Mesothelial cell of epicardium (in vitro differentiated cells): ENCODE measurements at places on chromosomes 3 and 15. TPM values are rescaled to one million over a fixed set of nuclear protein-coding genes. Genes with fewer than 3 reads are reported as not detected.

Gene SETD2
- total RNA-seq = 68.1 to 73.1 TPM (median 68.8 TPM) in 3 replicates

Gene CAMKV
- total RNA-seq = 0.14 to 0.58 TPM in 2 of 3 replicates, not detected in the other

Gene GOLGA8F
- 0.05 TPM in 1 of 3 replicates, not detected in the others for total RNA-seq

Gene GOLGA8A
- 381 to 396 TPM (median 383 TPM) in 3 replicates for total RNA-seq

Gene CASR
- 0.02 TPM in 2 of 3 replicates, not detected in the other for total RNA-seq

Gene ZNF774
- total RNA-seq = 7.4 to 10.0 TPM (median 8.0 TPM) in 3 replicates

Gene CYP19A1
- not detected in 3 replicates for total RNA-seq

Gene RBM15B
- 68.3 to 68.8 TPM (median 68.7 TPM) in 3 replicates for total RNA-seq

Gene CD276
- 174 to 179 TPM (median 178 TPM) in 3 replicates for total RNA-seq

Gene GRK7
- total RNA-seq = 0.11 TPM in 1 of 3 replicates, not detected in the others

Gene SGO1
- 9.3 to 10.1 TPM (median 9.6 TPM) in 3 replicates for total RNA-seq

Gene ARHGEF26
- 6.2 to 6.6 TPM (median 6.6 TPM) in 3 replicates for total RNA-seq
